Activated T-cell treated with anti-CD3 and anti-CD28 coated beads, Interleukin-2, amount 50 U/mL, for 24 hours (primary cell): ENCODE measurements at places on chromosomes 12 and 14.

GRCh38 chr12:57112492-57113294 is 1.5 kb upstream of the STAT6 start:
- no peak for DNase-seq

DNA sequence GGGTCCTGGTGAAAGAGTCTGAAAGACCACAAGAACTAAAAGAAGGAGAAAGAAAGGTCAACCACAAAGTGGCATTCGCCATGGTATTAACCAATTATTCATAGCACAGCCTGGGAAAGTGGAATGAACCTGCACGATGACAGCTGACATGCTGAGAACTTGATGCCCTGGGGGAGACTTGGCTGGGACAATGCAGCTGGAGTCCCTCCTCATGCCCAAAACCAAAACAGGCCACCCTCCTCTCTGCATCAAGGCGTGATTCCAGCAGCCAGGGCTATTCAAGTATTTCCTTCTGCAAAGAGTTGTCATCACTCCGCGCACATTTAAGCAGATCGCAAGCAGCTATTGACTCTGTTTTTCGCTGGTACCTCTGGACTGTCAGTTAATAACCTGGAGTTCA is 167.1 kb upstream of the NOS1 start:
- DNase-seq, result no peak

DNA sequence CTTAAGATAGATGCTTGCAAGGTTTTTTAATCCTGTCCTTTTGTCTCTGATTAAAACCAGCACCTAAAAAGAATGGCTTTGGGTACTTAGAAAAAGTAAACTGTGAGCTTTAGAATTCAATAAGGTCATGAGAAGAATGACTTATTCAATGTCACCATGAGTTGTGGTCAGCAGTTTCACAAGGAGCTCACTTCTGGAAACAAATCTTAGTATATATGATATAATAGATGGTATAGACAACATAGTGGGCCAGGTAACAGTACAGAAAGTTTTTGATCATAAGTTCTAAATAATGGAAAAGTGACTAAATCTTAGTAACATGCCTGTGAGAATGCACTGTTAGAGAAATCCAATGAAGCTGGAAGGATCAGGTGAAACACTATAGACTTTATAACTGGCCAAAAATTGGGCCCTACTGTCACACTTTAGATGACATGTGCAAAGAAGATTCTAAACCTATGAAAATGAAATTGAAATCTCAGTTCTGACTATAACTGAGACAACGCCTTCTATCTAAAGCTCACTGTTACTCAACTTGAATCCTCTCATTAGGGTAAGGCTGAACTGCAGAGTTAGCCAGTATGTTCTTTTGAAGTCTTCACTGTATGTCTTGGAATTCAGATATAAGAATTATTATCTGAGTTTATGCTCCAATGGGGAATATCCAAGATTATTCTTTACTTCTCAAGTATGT is 42.4 kb upstream of the RAD51AP1 start:
- no peak for DNase-seq

- peak; percentile 81 for DNase-seq
Measured at GRCh38 chr14:67426983-67427606, 15.1 kb upstream of the PLEK2 start.

- no peak for DNase-seq
Measured at GRCh38 chr14:23306412-23307145, at the start of gene BCL2L2. Gene BCL2L2 (plus strand): TSS chr14:23306833. CDS start chr14:23307768, 935 bp downstream.

- no peak for DNase-seq
Measured at GRCh38 chr12:115075552-115076170, 391.7 kb upstream of the TBX3 start.

DNA sequence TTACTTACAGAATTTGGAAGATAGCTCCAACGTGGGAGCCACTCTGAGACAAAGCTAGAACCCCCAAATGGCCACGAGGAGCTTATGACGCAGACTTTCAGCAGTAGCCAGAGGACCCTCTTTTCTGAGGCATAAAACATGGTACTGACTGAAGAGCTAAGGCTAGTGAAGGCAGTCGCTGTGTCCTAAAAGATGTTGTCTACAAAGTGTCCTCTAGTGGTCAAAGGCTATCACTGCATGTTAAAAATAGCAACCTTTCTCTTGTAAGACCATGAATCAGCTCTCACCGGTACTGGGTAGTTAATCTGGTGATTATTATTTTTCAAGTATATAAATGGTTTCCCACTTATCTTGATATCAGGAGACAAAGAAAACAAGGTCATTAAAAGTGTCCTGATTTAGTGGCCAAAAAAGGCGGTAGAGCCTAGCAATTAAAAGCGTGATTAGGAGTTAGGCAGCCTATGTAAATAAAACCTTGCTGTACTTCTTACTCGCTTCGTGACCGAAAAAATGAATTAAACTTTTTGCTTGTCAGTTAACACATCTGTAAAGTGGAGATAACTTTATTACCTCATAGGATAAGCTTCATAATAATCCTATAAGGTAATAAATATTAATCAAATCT is 47.0 kb upstream of the LGR5 start:
- no peak for DNase-seq

- no peak for DNase-seq
Measured at GRCh38 chr14:88535149-88535548, 19.7 kb downstream of the PTPN21 start.

DNA sequence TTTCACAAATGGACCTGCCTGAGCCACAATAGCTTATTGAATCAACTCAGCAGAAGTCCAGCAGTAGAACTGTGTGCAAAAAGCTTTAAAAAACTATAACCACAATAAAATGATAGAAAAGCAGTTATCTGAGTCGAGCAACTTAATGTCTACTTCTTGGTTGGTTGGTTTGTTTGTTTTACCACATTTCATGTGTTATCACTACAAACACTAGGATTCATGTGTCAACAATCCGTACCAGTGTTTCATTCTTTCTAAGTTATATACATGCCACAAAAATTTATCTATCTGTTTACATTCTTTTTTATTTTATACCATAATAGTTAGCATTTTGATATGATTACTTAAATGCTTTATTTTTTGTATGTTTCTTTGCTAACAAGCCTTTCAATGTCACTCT is 339.0 kb downstream of the KCNH5 start:
- no peak for DNase-seq

DNA sequence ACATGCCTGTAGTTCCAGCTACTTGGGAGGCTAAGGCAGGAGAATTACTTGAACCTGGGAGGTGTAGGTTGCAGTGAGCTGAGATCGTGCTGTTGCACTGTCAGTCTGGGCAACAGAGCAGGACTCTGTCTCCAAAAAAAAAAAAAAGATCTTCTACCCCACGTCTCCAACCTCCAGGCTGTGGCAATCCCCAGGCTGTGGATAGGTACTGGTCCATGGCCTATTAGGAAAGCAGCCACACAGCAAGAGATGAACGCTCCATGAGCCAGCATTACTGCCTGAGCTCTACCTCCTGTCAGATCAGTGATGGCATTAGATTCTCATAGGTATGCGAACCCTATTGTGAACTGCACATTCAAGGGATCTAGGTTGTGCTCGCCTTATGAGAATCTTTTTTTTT is 6.1 kb upstream of the PTGES3 start:
- no peak for DNase-seq

- DNase-seq, result no peak
Measured at GRCh38 chr14:70045844-70046535, 142.8 kb downstream of the SLC8A3 start.

- no peak for DNase-seq
Measured at GRCh38 chr12:72057330-72057914, 118.8 kb downstream of the TPH2 start.

- no peak for DNase-seq
Measured at GRCh38 chr12:2375871-2376270, 323.1 kb downstream of the CACNA1C start.

DNA sequence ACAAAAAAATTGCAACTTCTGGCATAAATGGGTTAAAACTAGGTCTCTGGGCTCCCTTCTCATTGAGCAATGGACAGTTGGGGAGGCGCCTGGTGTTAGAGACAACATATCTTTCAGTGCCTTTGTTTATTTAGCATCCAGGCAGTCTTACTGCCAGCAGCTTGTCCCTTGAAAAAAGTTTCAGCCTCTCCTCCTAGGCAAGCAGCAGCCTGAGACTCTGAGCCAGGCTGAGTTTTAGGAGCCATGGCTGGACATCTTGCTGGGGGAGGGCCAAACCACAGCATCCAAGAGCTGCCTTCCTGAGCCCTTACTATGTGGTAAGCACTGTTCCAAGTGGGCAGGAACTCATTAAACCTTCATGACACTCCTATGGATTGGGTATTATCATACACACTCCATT is 10.1 kb upstream of the JDP2 start:
- no peak for DNase-seq

DNA sequence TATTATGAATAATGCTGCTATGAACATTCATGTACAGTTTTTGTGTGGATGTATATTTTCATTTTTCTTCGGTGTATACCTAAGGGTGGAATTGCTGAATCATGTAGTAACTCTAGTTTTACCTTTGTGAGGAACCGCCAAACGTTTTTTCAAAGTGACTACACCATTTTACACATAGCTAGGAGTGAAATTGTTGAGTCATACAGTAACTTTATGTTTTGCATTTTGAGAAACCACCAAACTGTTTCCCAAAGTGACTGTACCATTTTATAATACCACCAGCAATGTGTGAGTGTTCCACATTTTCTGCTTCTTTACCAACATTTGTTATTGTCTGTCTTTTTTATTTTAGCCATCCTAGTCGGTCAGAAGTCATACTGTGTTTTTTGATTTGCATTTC is 3.1 kb upstream of the TPH2 start:
- DNase-seq, result no peak

- peak; percentile 33 for DNase-seq
Measured at GRCh38 chr14:35944847-35945246, 118.7 kb downstream of the BRMS1L start.

DNA sequence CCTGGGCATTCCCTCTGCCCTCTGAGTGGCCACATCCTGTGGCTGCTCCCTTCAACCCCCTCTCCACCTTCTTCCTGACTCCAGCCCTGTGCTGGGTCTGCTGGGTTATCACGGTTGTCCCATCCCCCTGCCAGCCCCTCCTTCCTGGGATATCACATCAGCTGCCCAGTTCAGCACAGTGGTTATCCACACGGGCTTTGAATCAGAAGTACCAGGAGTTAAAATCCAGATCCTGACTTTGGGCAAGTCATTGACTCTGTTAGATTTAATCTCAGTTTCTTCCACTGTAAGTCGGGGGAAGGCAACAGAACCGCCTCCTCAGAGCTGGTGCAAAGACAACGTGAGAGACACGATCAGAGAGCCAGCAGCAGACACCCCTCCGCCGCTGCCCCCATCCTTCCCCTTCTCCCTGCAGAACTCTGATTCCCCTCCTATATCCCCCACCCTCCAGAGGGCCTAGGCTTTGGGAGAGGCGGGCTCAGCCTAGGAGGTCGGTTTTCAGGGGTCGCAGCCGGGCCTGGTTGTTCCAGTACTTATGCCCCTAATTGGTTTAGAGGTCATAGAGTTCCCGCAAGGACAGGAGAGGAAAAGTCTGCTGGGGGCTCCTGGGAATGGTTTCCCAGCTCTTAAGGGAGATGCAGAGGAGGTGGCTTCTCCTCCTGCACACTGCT is 42.5 kb downstream of the PRIMA1 start:
- DNase-seq, result no peak
